Stimulated activated CD4-positive, alpha-beta T cell treated with anti-CD3 and anti-CD28 coated beads, Interleukin-4, amount 100 ng/mL, for 48 hours (primary cell): ENCODE measurements at places on chromosomes 4 and X.

GRCh38 chr4:169634975-169635374 lies 14.6 kb downstream of the CLCN3 start:
- no peak for DNase-seq

GRCh38 chr4:188960411-188961093 lies 821.3 kb downstream of the TRIML1 start:
- DNase-seq, result no peak

DNA sequence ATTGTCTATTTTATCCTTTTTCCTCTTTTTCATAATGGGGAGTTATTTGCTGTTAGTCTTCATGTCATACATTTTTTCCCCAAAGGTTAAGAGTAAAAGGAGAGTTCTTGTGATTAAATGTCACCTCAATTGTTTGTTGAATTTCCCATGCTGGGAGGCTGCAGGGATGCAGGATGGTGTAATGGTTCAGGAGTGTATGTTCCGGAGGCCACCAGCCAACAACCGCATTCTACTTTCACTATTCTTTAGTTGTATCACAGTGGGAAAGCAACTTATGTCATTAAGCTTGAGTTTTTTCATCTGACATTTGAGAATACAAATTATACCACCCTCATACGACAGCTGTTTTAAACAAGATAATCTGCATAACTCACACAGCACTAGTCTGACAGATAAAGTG lies 15.4 kb downstream of the AFP start:
- DNase-seq, result no peak

DNA sequence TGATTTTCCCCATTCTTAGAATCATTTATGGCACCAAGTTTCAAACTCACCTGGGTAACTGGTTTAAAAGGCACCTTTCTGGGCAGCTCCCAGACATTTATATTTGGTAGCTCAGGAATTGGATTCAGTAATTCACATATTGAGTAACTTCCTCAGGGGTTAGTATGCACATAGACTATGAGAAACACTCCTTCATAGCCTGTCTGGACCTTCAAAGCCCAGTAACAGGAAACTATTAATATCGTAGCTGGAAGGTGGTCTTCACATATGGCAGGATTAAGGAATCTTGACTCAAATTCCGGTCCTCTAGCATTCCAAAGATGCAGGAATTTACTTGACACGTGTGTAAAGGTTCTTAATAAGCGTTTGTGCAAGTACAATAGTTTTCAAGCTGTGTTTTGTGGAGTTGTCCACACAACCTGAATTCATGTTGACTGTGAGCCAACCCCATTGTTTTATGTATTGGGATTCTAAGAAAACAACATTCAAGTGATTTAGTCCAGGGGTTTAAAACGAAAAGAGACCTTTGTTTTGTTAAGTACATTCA lies 78.4 kb downstream of the PLS3 start:
- DNase-seq, result no peak

GRCh38 chr4:178293601-178294000 lies 851.4 kb upstream of the AGA start:
- DNase-seq, result no peak

DNA sequence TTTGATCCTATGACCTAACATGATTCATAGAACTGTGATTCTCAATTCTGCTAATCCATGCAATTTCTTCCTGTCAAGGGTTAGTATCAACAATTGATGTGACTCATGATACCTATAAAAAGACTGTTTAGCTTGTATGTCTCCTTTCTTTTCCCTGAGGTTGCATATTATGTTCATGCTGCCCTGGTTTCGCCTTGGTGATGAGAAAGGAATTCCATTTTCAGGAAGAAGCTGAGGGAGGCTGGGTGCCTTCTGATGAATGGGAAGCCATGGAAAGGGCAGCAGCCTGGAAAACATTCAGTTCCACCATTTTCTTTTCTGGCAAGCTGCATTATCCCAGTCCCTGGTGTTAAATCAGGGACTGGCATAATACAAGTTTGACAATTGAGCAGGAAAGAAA lies 976.5 kb downstream of the RPA4 start:
- no peak for DNase-seq

- no peak for DNase-seq
Observed at GRCh38 chr4:111883557-111883999, 261.7 kb upstream of the FAM241A start.

- DNase-seq, result no peak
Observed at GRCh38 chr4:110132816-110133719, 65.3 kb downstream of the ELOVL6 start.

GRCh38 chr4:2977211-2978088 lies 14.1 kb downstream of the GRK4 start:
- DNase-seq, result no peak

GRCh38 chrX:44997282-44997812 lies 124.4 kb downstream of the KDM6A start:
- no peak for DNase-seq

DNA sequence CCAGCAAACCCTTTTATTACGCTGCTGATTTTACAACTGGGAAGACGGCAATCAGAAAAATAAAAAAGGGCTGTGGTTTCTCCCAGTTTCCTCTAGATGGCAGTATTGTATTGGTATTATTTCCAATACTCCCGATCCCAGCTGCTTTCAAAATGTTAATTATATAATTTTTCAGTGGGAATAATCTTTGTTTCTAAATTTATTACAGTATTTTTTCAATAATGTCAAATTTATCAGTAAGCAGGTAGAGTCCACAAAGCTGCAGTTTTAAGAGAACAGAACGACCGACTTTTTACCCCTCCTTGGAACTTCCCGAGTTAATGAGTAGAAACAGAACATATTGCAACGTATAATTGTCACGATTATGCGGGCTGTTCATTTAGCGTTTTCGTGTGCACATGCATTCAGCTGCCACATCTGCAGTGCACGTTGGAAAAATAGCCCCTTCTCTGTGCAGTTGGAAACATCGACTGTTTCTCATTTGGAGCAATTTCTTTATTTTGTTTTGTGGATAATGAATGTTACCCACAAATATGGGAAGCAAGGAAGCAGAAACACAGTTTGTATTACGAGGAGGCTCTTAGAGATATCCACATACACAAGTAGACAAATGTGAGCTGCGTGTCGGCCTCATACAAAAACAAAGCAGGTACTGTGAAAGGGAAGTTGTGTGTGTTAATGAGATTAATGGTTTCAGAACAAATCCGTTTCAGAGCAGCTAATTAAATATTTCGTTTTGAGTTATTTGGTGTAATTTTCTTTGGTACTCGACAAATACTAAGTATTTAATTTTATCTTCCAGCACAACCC lies 188.0 kb downstream of the STIM2 start:
- no peak for DNase-seq

- no peak for DNase-seq
Observed at GRCh38 chr4:17958181-17958580, 63.4 kb downstream of the LCORL start.

DNA sequence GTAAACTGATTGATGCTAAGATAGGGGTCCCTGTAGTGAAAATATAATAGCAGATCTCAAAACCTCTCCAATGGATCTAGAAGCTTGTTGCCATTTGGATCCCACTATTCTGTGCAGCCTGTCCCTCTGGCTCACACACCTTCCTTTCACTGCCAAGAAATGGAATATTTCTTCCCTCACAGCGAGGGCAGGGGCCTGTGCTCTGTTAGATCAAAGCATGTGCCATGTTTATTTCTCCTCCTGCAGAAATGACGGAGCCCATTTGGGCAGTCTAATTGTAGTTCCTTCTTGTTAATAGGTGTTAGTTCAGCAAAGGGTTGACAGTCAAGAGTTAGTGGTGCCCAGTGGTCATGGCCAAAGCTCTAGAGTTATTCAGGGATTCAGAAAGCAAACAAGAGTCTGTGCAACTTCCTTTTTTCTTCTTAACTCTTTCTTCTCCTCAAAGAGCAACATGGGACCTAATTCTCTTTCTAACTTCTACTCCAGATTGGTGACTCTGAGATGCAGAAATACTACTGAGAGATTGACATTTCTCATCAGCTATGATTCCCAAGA lies 106.8 kb downstream of the STOX2 start:
- DNase-seq, result no peak
